ENCODE measurements at places on chromosomes 2 and 18. TPM values are rescaled to one million over a fixed set of nuclear protein-coding genes. Genes with fewer than 3 reads are reported as not detected.

DNA sequence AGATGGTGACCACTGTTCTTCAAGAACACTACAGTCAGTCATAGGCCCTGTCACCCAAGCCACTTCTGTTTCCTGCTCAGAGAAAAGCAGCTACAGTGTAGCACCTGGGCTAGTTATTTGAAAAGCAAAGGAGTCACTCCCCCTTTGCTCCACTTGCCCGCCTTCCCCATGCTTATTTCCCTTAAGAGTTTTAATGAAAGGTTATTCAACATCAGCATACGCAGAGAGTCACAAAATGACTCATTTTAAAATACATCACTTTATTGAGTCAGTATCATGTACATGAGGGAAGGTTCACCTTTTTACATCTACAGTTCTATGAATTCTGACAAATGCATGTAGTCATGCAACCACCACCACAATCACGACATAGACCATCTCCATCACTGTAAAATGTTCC, 71.3 kb downstream of the TNFRSF11A start:
- H3K36me3 ChIP-seq = no peaks in the 10 kb centered on the region
- H3K27me3 ChIP-seq = no peaks in the 10 kb centered on the region
- DNase-seq = no peak
- no peaks in the 10 kb centered on the region for H3K4me1 ChIP-seq
- no peak overlapping the region for H3K27ac ChIP-seq

DNA sequence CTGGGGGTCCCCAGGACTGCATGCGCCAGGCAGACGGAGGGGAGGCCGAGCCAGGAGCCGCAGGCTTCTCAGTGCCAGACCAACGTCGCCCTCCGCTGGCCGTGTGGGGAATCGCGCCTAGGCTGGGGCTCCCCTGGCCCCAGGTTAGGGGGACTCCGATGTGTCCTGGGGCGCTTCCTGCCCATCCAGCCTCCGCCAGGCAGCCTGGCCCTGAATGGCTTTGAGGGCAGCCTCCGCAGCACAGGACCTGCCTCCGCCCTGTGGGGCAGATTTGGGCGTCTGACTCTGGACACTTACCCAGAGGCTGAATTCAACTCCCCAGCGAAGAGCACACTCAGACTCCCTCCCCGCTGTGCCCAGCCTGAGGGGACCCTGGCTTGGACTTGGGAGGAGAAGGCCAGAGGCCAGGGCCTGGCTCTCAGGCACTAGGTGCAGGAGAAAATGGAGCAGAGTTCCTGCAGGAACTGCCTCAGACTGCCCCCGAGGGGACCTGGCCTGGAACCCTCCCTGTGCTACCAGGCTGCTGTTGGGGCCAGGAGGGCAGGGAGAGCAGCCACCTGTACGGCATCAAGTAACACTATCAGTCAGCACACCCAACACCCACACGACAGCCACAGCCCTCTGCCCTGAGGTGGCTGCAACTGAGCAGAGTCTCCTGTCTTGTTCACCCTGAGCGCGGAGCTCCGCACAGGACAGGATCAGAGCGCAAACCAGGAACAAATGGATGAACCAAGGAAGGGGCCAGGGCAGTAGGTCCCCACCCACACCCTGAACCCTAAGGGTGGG, 597 bp upstream of the TEKT4 start:
- no peaks in the 10 kb centered on the region for H3K4me1 ChIP-seq
- no peak for DNase-seq
- no peak overlapping the region for H3K27ac ChIP-seq

DNA sequence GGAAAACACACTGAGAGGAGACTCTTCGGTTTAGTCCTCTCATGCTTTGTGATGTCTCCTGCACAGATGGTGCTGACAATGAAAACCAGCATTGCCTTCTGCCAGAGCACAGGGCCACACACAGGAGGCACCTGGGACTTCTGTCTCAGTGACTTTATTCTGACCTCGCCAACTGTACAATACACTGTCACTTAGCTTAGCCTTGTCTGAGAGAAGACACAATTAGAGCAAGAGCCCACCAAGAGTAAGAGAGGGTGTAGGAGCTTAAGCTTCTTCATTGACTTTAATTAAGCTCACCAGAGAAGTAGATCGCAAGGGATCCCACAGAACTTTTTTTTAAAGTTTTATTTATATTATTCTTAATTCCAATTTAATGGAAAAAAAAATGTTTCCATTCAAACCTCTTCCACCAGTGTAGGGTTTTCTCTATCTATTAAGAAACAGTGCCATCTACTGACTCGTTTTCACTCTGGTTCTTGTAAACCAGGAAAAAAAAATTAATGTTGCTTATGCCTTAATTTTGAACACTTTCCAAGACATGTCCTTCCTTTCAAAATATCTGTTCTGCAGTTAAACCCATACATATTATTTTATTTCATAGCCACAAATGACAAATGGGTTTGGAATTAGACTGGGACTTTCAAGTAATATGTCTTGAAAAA, 42.4 kb upstream of the DDX18 start:
- H3K36me3 ChIP-seq = no peaks in the 10 kb centered on the region
- no peak overlapping the region for H3K4me3 ChIP-seq
- no peaks in the 10 kb centered on the region for H3K4me1 ChIP-seq
- DNase-seq = no peak
- H3K27ac ChIP-seq = no peak overlapping the region

DNA sequence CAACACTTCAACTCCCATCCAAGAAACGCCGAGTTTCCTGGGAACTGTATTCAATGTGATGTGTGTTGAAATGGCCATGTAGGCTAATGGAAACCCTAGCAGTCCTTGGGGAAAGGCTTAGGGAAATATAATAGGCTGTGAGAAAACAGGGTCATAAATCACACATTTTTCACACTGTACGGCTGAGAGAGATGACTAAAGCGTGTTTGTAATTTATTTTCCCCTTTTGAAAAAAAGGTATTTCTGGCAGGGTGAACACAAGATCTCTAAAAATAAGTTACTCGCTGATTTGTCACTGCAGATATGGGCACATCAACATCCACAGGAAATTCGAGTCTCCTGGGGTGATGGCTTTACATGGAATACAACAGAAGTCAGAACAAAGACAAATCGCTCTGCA, 109.6 kb upstream of the ST6GAL2 start:
- no peak overlapping the region for H3K27ac ChIP-seq
- H3K4me3 ChIP-seq = no peak overlapping the region
- no peak for DNase-seq
- H3K4me1 ChIP-seq = peaks cover 3% of the 10 kb centered on the region
- H3K36me3 ChIP-seq = no peaks in the 10 kb centered on the region

The MTX2 gene
- total RNA-seq = 18.0 TPM

All from aorta (tissue), 5 donors.